Psoas muscle (tissue), 8 donors: ENCODE measurements at places on chromosomes 16 and 17. TPM values are rescaled to one million over a fixed set of nuclear protein-coding genes. Genes with fewer than 3 reads are reported as not detected.

Gene MYH11
- 15.0 TPM for polyA plus RNA-seq

Gene COPZ2
- 46.0 TPM for polyA plus RNA-seq

Gene PIRT
- polyA plus RNA-seq, result not detected

Gene KRT25
- 0.03 TPM for polyA plus RNA-seq

Gene CCNF
- 2.3 TPM for polyA plus RNA-seq

Gene PDILT
- not detected for polyA plus RNA-seq

Gene COASY
- 141 TPM for polyA plus RNA-seq

Gene TNK1
- 0.57 TPM for polyA plus RNA-seq

Gene SMIM36
- not detected for polyA plus RNA-seq

Gene WNT3
- 0.06 TPM for polyA plus RNA-seq

Gene TM4SF5
- 0.34 TPM for polyA plus RNA-seq

Gene PLD6
- 2.5 TPM for polyA plus RNA-seq
